ENCODE measurements at places on chromosomes 1 and 21. TPM values are rescaled to one million over a fixed set of nuclear protein-coding genes. Genes with fewer than 3 reads are reported as not detected.

Gene CELA2A
- 0.67 TPM for total RNA-seq

Gene TAS1R1
- total RNA-seq, result not detected

Gene ZBTB37
- total RNA-seq, result 11.5 TPM

Gene KRTAP21-1
- not detected for total RNA-seq

Gene TMEM200B
- 8.3 TPM for total RNA-seq

Gene GNG4
- 28.5 TPM for total RNA-seq

Gene RHCE
- total RNA-seq, result 0.88 TPM

Gene FCGR1A
- total RNA-seq, result not detected

Gene LAMB3
- total RNA-seq, result 17.0 TPM

Gene VSIG8
- not detected for total RNA-seq

Gene C8B
- total RNA-seq, result 0.76 TPM

Gene NMNAT2
- total RNA-seq, result 8.2 TPM

Gene EPHA10
- total RNA-seq, result 0.97 TPM

Gene KPRP
- total RNA-seq, result not detected

Gene SPRR4
- total RNA-seq, result not detected

Gene CD164L2
- 0.76 TPM for total RNA-seq

Gene CACNA1S
- 0.12 TPM for total RNA-seq

Gene LAMC1
- 178 TPM for total RNA-seq

- DNase-seq, result no peak
Observed at GRCh38 chr1:62908168-62908695, 124.3 kb downstream of the ATG4C start.

DNA sequence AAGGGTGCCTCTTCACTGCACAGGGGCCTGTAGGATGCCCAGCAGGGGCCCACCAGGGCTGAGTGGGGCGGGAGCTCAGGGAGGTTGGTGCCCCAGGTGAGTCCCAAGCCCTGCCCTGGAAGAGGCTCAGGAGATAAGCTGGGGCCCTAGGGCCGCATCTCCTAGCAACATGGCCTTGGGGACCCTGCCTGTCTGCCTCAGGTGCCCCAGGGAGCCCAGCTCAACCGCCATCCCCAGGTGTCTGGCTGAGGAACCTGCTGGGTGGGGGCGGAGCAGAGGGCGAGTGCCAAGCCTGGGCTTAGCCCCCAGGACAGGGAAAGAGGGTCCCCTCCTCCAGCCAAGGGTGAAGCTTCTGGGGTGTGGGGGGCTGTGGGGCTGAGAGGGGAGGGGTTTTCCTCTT is 54.8 kb downstream of the FOXO6 start:
- DNase-seq, result no peak

DNA sequence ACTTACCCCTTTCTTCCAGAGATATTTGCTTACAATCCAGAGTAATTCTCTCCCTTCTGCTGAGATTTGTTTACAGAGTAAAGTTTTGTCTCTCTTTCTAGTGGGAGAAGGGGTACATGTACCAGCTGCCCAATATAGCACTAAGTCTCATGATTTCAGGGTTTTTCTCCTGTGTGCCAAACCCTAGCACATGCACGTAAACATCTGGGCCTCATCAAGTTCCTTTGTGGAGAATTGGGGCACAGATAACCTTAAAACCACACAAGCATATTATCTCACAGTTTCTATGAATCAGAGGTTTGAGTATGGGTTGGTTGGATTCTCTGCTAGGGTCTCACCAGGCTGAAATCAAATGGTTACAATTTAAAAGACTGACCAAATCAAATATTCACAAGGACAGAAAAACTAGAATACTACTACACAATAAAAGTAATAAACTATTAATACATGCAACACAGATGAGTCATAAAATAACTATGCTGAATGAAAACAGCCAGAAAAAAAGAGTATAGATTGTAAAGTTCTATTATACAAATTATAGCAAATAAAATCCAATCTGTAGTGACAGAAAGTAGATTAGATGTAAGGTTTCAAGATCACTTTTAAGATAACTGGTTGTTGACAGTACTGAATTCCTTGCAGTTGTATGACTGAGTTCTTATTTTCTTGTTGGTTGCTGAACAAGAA is 347.4 kb upstream of the PTBP2 start:
- DNase-seq, result no peak

- DNase-seq, result peak; percentile 89
Observed at GRCh38 chr1:153880962-153881361, 41.8 kb downstream of the GATAD2B start.

DNA sequence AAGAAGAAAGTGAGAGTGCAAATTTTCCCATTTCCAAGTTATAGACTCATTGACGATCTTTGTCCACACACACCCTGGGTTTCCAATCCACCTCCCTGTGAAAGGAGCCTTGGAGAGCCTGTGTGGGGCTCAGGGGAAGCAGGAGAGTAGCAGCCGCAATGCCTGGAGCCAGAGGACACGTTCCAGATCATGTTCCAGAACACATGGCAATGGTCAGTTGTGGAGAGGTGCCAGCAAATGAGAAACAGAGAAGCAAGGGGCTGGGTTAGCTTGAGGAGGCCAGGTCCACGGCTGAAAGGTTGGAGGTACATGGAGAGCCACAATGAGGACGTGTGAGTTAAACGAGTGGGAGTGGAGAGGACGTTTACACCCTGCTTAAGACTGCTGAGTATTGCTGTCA is 33.0 kb upstream of the SIPA1L2 start:
- no peak for DNase-seq

DNA sequence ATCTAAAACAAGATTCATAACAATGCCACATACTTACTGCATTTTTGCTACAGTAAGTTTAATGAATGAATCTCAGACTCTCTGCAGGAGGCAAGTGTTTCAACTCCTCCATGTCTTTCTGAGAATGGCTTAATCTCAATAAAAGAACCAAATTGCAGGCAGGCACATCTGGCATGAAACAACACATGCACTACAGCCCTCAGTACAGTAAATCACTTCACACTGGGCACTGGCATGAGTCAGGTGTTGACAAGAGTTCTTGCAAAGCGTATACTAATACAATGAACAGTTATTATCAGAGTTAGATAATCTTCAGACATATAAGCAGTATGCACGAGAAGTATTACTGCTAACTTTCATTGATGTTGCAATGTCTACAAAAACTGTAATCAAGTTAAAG is 1386.8 kb downstream of the MRPL39 start:
- DNase-seq, result no peak

GRCh38 chr1:178684542-178685000 is 40.5 kb upstream of the RALGPS2 start:
- no peak for DNase-seq

- peak; percentile 39 for DNase-seq
Observed at GRCh38 chr21:46046471-46046870, 51.4 kb upstream of the COL6A2 start.

GRCh38 chr1:78088015-78088414 is 42.2 kb downstream of the GIPC2 start:
- no peak for DNase-seq

- DNase-seq, result no peak
Observed at GRCh38 chr1:102174259-102174863, 177.6 kb upstream of the OLFM3 start.

GRCh38 chr1:231642618-231643017 is 16.0 kb downstream of the DISC1 start:
- no peak for DNase-seq

- DNase-seq, result no peak
Observed at GRCh38 chr1:17404034-17404684, 32.2 kb downstream of the PADI6 start.

- DNase-seq, result no peak
Observed at GRCh38 chr1:208101661-208102431, 142.3 kb downstream of the PLXNA2 start.

GRCh38 chr1:182955596-182956588 is 2.9 kb upstream of the SHCBP1L start:
- no peak for DNase-seq

GRCh38 chr21:35696644-35697043 is 363.7 kb downstream of the SETD4 start:
- DNase-seq, result no peak

DNA sequence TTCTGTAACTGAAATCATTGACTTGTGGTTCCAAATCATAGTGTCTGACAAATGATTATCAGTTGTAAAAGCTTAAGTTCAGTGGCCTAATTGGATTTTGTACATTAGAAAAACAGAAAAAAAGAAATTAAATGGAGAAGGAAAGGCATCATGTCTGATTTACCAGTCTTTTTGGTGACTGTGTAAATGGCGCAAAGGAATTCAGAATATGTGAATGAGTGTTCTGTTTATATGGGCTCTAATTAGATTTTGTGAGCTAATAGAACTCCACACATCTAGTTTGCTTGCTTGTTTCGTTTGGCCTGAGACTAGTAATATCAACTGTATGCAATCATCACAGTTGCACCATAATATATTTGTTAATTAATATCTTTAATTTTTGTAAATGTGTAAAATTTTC is 151.7 kb downstream of the PLA2G4A start:
- no peak for DNase-seq

DNA sequence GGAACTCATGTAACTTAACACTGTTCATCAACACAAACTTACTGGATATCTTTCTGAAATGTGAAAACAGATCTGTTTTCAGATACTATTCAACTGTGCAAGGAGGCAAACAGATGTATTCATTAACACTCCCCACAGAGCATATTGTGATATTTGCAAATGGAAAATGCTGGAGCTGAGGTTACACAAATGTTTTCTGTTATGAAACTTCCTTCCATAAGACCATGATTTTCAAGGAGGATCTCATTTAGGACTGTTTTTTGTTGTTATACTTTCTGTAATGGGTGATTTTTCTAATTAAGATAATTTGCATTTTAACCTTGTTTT is 56.1 kb downstream of the GABPA start:
- DNase-seq, result no peak

DNA sequence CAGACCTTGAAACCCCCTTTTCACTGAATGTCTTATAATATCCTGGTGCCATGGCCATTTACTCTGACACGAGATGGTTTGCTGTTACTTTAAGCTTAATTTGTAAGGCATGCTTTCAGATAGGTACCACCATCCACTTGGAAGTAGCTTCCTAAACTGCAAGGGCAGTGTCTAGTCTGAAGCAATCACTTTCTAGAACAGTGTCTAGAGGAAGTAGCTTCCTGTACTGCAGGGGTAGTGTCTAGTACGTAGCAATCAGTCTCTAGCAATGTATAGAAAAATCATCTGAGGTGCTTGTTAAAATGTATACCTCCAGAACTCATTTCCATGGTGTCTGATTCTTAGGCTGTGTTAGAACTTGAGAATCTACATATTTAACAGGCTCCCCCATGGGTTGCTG is 42.5 kb downstream of the ZBTB40 start:
- no peak for DNase-seq

DNA sequence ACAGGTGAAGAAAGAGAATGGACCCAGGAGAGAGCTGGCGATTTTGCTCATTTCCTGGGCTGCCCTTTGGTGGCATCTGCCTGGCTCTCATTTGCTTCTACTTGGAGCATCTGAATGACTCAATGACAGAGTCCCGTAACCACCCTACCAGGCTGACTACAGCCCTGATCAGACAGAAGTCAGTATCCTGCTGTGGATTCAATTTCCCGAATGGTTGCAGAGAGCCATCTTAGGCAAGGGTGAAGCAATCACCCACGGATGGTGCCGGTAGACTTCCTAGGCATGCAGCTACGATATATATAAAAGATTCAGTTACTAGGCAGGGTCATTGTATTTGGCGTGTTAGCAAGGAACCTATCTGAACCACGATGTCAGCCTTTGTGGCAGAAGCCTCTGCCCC is 10.2 kb downstream of the AJAP1 start:
- DNase-seq, result no peak

DNA sequence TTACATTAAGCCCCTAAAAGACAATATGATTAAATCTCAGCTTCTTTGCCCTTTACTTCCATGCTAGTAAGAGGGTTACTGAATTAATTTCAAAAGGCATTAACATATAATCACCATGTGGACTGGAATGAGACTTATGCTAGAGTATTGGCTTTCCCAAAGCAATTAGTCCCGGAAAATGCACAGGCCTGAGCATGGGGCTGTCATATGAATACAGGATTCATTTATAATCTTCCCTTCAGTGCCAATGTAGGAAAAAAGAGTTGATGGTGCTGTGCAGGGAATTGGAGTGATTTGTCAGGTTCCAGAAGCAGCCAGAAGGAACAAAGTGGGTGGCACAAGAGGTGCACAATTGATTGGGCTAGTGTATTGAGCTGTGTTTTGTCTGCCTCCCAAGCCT is 199.0 kb upstream of the L1TD1 start:
- DNase-seq, result no peak

DNA sequence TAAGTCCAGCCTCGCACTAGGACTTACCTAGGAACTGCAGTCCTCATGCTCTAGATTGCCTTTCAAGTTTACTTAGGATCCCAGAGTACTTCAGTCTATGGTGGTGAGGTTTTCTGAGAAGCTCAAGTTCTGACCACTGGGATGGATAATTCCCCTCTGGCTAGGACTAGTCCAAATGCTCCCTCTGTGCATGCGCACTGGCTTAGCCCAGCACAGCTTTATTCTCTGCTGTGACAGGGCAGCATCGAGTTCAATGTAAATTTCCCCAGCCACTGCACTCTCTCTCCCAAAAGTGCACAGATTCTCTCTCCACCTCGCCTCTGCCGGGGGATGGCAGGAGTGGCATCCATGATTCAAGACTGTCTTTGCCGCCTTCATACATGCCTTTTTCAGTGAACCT is 241.6 kb downstream of the ZNF326 start:
- DNase-seq, result no peak

DNA sequence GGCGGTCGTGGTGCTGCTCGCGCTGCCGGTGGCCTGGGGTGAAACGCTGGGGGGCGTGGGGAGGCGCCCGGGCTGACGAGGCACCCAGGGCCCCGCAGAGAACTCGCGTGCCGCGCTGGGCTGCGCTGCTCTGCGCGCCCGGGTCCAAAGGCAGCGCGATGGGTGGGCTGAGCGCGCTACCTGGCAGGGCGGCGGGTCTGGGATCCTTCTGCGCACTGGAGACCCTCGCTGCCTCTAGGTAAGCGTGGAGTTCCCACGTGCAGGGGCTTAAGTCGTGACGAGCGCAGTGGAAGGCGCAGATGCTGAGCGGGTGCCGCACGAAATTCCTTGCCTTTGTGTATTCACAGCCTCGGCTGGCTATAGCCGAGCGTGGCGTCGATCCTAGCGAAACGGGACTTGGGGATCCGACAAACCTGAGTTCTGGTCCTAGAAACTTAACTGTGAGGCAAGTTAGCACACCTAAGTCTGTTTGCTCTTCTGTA is 24.6 kb downstream of the CR1L start:
- DNase-seq, result no peak

DNA sequence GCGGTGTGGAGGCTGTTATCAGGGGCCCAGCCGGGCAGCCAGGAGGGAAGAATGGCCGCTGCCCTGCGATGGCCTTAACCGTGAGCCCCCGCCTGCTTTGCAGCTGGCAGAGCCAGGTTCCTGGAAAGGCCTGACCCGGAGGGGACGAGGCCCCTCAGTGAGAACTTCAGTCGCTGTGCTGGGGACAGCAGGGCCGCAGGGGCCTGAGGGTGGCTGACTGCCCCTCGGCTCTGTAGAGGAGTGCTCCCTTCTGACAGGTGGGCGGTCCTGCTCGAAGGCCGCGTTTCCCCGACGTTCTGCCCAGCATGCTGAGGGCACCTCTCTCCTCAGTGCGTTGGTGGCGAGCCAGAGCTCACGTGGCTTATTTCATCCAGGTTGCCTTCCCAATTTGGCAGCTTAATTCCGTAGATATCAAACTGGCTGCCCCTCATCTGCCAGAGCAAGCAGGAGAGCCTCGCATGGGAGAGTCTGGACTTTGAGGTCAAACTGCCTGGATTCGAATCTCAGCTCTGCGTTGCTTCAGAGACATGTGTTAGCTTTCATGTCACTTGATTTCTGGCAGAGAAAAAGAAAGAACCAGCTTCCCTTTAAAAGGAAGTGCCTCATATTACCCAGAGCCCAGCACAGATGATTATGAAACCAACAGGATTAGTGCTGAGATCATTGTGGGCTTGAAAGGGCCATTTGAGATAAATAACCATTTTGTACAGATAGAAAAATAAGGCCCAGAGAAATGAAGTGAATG is 239.8 kb downstream of the SDCCAG8 start:
- no peak for DNase-seq
